Activated CD4-positive, alpha-beta T cell treated with anti-CD3 and anti-CD28 coated beads for 36 hours (primary cell): ENCODE measurements at places on chromosomes 1 and 21. TPM values are rescaled to one million over a fixed set of nuclear protein-coding genes. Genes with fewer than 3 reads are reported as not detected.
A peak's percentile ranks its signal among the peaks of the same experiment; 100 is the strongest.

DNA sequence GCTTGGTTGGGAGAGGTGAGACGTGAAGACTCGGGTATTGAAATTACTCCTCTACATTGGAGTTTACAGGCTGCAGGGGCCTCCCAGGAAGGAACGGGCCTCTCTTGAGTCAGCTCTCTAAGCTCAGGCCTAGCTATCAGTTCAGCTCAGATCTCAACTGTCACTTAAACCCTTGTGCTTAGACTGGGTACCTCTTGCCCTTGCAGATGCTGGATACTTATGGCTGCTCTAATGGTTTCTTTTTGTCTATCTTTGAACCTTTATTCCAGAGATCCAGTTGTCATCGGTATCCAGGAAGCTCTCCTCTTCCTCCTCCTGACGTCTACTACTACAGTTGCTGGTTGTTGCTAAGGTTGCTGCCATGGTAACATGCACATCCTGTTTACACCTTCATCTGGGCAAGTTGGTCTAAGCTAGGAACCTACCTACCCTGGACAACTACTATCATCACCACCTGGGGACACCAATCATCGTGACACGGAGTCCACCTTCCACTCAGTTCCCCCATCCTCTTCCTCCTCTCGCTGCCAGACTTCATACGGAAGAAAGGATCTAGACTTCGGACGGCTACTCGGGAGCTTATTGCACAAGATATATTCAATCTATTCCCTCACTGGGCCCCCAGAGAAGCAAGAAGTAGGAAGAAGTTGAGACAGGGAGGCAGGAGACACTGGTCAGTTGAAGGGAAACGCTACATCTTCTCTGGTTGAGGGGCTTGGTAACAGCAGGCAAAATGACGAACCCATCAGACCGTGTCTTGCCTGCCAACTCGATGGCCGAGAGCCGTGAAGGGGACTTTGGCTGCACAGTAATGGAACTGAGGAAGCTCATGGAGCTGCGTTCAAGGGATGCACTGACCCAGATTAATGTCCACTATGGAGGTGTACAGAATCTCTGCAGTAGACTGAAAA lies 56.1 kb downstream of the ATP2B4 start:
- H3K4me1 ChIP-seq, result peaks cover 37% of the 10 kb centered on the region
- H3K27ac ChIP-seq, result peak overlapping the region; percentile 80
- H3K36me3 ChIP-seq, result peaks cover 24% of the 10 kb centered on the region
- H3K4me3 ChIP-seq, result peak overlapping the region; percentile 32
- no peaks in the 10 kb centered on the region for H3K27me3 ChIP-seq

DNA sequence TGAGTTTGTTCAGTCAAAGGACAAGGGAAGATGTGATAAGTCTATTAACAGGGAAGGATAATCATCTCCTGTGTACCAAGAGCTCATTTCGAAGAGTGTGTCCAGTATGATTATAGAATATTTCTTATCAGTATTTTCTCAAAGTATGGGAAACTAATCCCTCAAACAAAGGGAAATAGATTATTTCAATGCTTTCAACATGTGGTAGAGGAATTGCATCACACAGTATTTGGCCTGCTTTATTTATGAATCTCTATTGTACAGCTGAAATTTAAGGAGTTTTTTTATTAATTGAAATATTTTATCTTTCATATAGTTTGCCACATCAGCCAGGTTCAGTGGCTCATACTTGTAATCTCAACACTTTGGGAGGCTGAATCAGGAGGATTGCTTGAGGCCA lies 151.0 kb downstream of the CLEC20A start:
- no peak overlapping the region for H3K4me3 ChIP-seq
- H3K27me3 ChIP-seq, result peaks cover 14% of the 10 kb centered on the region
- no peak for DNase-seq
- no peaks in the 10 kb centered on the region for H3K36me3 ChIP-seq
- H3K4me1 ChIP-seq, result no peaks in the 10 kb centered on the region

DNA sequence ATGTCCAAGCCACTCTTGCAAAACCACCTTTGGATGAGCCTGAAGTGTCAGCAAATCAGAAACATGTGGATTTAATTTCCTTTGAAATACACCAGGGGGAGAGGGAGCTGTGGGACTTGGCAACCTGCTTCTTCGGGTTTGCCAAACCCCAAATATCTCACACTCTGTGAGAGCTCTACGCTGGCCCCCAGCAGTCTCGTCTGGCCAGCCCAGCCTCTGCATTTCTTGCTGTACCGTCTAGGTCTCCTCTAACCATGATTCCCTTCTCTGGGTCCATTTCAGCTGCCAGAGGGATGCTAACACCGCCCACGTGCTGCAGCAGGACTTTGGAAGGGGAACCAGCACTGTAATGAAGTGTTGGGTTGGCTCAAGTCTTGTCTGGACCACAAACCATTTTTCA lies 114.6 kb downstream of the MRPS6 start:
- H3K27ac ChIP-seq, result no peak overlapping the region
- H3K4me1 ChIP-seq, result peaks cover 23% of the 10 kb centered on the region
- no peaks in the 10 kb centered on the region for H3K27me3 ChIP-seq
- no peak overlapping the region for H3K4me3 ChIP-seq

- peak; percentile 27 for DNase-seq
- H3K27me3 ChIP-seq, result no peaks in the 10 kb centered on the region
- peaks cover 14% of the 10 kb centered on the region for H3K36me3 ChIP-seq
- no peak overlapping the region for H3K27ac ChIP-seq
- H3K4me1 ChIP-seq, result peaks cover 7% of the 10 kb centered on the region
Observed at GRCh38 chr21:46667741-46668380, 32.4 kb downstream of the PRMT2 start.

DNA sequence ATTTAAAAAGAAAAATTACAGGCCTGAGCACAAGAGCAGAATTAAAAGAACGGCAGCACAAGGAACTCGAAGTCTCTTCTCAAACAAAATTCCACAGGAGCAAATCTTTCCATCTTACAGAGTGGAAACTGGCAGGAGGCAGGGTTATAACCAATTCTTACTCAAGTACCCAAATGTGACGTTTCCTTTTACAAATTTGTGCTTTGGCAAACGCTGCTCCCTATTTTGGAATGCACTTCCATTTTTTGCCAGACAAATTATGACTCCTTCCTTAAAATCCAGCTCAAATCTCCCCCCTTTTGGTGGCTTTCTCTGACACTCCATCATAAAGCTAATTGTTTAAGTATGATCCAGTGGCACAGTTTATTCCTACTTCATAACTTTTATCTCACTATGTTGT lies 7.8 kb downstream of the ERI3 start:
- no peaks in the 10 kb centered on the region for H3K27me3 ChIP-seq
- no peak overlapping the region for H3K27ac ChIP-seq
- no peaks in the 10 kb centered on the region for H3K36me3 ChIP-seq
- peaks cover 13% of the 10 kb centered on the region for H3K4me1 ChIP-seq

DNA sequence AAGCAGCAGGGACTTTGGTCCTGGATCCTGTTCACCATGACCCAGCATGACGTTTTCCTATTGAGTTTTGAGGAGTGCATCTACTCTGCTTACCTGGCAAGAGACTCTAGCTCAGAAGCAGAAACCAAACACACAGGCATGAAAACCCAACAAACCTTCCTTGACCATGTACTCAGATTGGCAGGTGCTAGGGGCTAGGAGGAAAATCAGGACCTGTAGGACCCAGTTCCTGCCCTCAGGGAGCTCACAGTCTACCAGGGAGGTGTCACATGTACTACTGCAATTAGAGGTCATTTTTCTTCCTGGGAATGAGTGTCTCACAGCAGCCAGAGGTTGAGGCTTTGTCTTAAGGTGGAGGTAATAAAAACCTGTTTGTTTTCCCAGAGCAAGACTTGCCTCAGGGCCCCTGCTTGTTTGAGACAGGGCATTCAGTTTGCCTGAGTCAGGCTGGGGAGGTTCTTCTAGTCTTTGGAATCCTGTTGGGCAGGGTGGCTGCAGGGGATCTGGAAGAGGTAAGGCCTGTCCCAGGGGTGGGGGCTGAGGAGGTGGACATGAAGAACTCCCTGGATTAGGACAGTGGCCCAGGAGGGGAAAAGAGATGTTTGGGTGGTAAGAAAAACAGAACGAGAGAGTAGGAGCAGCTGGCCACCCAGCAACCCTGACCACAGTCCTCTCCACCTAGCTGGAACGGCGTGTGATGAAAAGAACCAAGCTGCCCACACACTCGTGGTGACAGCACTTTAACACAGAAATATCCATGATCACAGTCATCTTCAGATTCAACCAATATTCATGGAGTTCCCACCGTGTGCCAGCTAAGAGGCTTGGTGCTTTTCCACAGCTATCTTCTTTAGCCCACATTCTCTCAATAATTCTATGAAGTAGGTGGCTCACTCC lies 30.8 kb downstream of the IER5 start:
- H3K27me3 ChIP-seq, result no peaks in the 10 kb centered on the region
- no peaks in the 10 kb centered on the region for H3K4me1 ChIP-seq

CFHR4 gene
- total RNA-seq, result not detected

LHX8 gene
- total RNA-seq, result not detected

DNA sequence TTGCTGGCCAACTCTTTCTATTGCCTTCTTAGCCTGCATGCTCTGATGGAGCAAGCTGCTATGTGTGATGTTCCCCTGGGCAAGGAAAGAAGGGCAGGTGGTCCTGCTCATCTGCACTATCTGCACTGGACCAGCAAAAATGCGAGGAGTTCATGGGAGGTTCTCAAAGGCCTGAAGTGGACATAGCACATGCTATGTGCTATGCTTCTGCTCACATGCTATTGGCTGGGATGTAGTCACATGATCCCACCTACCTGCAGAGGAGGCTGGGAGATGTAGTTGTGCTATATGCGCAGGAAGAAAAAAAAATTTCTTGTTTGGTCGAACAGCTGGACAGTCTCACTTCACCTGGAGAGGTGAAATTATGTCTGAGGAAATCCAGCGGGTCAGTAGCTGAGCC lies 587.7 kb downstream of the MATN1 start:
- no peaks in the 10 kb centered on the region for H3K36me3 ChIP-seq
- no peak overlapping the region for H3K4me3 ChIP-seq
- no peak overlapping the region for H3K27ac ChIP-seq
- H3K4me1 ChIP-seq, result no peaks in the 10 kb centered on the region
- DNase-seq, result no peak

IPO13 gene
- 12.5 TPM for total RNA-seq
